ENCODE measurements at places on chromosomes 5 and 9.

- DNase-seq, result no peak
Measured at GRCh38 chr9:127245637-127246164, 18.9 kb upstream of the GARNL3 start.

- no peak for DNase-seq
Measured at GRCh38 chr9:86508208-86508903, 154.1 kb upstream of the TUT7 start.

- DNase-seq, result no peak
Measured at GRCh38 chr9:135381762-135382310, 97.7 kb upstream of the PPP1R26 start.

GRCh38 chr5:32217886-32218396, 43.8 kb upstream of the GOLPH3 start:
- DNase-seq, result no peak

GRCh38 chr9:33211695-33212393, 28.1 kb upstream of the SPINK4 start:
- DNase-seq, result no peak

DNA sequence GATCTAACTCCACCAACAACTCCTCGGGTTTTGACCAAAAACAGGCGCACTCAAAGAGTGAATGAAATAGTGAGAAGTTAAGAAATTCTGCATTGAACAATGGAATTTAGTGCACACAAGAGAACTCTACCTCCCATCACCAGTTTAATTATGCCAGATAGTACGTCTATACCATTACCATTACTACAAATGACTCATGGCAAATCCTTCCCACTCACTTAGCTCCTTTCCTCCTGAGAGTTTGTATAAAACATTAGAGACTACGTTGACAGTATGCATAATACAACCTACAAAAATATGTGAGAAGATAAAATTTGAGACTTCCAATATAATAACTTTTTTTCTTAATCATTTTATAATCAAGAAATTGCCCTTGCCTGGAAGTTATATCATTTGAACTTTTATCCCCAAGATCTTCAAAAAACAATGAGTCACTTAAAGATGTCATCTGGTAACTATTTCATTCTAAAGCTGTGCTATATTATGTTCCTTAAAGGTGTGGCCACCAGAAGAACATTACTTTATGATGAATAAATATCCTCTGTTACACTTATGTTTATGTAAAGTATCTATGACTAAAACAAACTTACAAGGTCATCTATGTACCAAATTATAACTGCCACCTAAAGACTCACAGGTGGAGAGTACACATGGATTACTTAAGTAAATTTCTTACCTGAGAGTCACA, 297.9 kb upstream of the PTGER4 start:
- no peak for DNase-seq

DNA sequence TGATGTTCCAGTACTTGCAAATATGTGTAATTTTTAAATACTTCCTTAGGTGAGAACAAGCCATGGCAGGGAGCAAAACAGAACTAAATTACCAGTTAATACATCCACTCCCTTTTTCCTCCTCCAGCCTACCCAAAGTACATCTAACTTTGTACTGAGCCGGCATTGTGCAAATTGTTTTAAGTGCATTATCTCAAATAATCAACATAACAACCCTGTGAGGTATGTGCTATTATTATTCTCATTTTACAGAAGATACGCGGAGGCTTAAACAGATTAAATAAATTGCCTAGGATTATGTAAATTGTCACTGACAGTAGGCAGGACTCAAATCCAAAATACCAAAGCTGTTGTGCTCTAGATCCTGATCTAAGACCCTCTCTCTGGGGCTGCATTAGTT, 55.5 kb upstream of the KLF4 start:
- DNase-seq, result no peak

GRCh38 chr5:94028001-94028400, 286.6 kb upstream of the POU5F2 start:
- no peak for DNase-seq

- DNase-seq, result no peak
Measured at GRCh38 chr9:37935096-37935495, 31.2 kb upstream of the SLC25A51 start.

GRCh38 chr9:72978744-72979143, 25.9 kb upstream of the ALDH1A1 start:
- DNase-seq, result no peak

DNA sequence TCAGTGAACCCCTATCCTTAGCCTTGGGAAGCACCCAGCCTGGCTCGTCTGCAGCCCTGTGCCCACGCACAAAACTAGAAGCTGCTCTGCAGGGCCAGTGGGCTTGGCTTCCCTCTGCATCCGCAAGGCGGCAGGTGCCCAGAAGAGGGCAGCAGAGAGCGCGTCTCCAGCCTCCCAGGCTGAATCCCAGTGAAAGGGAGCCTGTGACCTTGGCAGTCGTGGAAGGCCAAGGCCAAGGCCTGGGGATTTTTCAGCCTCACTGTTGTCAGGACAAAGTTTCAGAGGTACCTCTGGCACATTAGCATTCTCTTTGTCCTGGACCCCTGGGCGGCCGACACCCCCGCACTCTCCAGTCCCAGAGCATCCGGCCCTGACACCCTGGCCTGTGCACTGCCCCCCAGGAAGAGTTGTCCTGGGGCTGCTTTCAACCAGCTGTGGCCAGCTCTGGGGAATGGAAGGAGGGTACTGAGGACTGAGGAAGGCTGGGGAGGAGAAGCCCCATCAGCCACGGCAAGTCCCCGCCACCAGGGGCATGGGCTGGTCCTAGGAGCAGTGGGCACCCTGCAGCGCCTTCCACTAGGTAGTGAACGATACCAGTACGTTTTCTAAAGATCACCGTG, 63.6 kb upstream of the IL17B start:
- peak; percentile 55 for DNase-seq

- no peak for DNase-seq
Measured at GRCh38 chr9:2336055-2336454, 285.5 kb upstream of the VLDLR start.

DNA sequence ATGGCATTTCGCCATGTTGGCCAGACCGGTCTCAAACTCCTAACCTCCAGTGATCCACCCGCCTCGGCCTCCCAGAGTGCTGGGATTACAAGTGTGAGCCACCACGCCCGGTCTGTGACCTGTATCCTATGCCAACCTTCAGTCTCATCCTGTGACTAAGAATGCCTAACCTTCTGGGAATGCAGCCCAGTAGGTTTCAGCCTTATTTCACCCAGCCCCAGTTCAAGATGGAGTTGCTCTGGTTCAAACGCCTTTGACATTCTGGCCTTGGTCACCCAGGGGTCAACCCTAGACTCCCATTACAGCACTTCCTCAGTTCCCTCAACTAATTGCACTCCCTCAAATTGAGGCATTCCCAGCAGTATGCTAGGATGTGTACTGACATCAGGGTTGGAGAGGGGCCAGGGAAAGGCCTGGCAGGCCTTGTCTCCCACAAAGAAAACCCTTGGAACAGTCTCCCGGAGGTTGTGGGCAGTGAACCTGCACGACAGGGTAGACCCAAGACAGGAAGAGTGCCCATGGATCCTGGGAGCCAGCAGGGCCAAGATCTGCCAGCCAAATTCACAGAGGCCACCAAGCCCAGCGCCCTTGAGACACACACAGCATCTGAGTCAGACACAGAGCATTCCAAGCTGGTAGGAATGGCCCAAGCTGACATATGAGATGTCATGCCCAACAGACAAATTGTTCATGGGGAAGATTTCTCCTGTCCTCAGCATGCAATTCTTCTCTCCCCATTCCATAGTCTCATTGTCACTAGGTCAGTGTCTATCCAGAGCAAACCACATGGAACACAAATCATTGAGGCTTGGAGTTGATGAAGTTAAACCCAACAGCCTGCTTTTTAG, 24.9 kb upstream of the SMU1 start:
- DNase-seq, result no peak

DNA sequence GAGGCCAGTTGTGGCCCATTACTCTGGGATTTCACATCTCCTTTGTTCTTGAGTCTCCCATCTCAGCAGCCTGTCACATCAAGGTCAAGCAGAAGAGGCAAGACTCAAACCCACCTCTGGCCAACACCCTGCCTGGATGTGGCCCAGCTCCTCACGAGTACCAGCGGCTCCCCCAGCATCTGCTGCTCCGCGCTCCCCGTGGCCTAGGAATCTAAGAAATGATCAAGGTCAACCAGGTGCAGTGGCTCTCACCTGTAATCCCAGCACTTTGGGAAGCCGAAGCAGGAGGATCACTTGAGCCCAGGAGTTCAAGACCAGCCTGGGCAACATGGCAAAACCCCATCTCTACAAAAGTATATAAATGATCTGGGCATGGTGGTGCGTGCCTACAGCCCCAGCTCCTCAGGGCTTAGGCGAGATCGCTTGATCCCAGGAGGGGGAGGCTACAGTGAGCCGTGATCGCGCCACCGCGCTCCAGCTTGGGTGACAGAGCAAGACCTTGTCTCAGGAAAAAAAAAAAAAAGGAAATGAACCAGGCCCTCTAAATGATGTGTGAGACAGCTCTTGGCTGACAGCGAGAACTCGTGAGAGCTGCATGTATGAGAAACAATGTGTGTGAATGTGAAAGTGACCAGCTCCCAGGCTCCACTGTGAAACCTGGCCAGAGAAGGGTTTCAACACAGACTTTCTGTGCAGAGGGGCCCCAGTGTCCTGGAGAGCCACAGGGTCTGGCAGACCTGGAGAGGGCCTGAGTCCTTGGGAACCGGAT, 61.6 kb upstream of the ANGPTL2 start:
- peak; percentile 46 for DNase-seq

DNA sequence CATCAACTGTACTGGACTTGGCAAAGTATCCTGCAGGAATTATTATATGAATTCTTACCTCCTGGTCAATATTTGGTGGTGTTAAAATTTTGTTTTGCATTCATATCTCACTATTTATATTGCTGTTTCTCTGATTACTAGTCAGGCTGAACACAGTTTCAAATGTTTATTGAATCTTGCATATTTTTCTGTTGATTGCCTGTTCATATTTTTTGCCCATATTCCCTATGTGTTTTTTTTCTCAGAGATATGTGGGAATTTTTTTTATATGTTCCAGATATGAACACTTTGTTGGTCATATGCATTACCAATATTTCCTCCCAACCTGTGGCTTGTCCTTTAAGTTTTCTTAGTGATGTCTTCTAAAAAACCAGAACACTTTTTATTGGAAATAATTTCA, 148.9 kb upstream of the GRHPR start:
- DNase-seq, result no peak

DNA sequence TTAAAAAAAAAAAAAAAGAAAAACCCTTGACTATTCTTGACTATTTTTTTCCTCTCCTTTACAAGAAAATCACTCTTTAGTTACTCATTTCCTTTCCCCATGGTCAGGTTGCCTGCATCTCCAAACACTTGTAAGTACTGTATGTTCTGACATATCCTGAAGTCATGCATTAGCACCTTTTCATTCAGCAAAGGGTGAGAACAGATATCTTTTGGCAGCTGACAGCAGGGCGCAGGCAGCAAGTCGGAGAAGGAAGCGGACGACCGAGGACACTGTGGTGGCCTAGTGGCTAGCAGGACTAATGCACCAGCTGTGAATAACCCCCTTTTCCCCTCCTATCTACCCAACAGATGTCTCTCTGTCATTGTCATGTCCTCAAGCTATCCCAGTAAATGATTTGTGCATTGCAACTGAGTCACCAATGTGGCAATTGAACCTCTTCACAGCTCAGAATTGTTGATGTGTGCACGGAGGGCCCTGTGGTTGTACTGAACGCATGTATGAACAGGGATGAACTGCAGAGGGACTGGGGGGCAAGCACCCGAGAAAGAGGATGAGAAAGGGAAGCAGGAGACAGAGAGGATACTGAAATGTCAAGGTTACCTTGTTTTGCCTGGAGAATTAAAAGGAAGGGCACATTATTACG, 996.0 kb upstream of the ARRDC3 start:
- no peak for DNase-seq

- DNase-seq, result no peak
Measured at GRCh38 chr9:7227951-7228350, 470.2 kb downstream of the KDM4C start.

- DNase-seq, result no peak
Measured at GRCh38 chr9:23821375-23822181, 4.5 kb downstream of the ELAVL2 start.

DNA sequence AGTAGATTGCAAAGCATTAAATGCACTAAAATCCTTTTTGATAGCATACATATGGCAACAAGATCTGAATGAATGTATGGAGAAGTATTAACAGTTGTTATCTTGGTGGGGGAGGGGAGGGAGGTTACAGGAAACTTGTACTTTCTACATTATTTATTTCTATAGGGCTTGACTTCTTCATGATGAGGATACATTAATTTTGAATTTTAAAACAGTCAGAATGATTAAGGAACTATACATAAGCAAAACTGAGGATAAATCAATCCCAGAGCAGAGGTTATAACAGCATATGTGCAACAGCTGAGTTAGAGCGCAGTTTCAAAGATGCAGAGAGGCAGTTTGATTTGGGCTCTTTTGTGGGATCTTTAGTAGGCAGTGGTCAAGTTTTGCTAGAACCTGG, 23.9 kb upstream of the SMAD5 start:
- no peak for DNase-seq

DNA sequence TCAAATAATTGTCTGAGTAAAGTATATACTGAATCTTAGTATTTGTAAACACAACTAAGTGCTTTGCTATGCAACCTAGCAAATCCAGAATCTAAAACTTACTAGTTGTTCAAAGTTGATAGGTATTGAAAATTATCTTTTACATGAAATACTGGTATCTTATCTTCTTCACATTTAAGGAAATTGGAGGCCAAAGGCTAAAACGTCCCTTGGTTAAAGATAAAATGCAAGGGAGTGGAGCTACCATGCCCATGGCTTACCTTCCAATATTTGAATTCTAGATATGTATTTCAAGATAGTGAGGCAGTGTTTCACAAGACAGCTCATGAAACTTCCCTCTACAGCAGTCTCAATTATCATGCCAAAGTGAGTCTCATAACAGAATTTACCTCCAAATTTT, 373.5 kb downstream of the KIAA0825 start:
- no peak for DNase-seq

- no peak for DNase-seq
Measured at GRCh38 chr5:91417219-91417618, 34.1 kb upstream of the ARRDC3 start.

GRCh38 chr9:99023831-99024230, 80.1 kb downstream of the COL15A1 start:
- DNase-seq, result no peak

DNA sequence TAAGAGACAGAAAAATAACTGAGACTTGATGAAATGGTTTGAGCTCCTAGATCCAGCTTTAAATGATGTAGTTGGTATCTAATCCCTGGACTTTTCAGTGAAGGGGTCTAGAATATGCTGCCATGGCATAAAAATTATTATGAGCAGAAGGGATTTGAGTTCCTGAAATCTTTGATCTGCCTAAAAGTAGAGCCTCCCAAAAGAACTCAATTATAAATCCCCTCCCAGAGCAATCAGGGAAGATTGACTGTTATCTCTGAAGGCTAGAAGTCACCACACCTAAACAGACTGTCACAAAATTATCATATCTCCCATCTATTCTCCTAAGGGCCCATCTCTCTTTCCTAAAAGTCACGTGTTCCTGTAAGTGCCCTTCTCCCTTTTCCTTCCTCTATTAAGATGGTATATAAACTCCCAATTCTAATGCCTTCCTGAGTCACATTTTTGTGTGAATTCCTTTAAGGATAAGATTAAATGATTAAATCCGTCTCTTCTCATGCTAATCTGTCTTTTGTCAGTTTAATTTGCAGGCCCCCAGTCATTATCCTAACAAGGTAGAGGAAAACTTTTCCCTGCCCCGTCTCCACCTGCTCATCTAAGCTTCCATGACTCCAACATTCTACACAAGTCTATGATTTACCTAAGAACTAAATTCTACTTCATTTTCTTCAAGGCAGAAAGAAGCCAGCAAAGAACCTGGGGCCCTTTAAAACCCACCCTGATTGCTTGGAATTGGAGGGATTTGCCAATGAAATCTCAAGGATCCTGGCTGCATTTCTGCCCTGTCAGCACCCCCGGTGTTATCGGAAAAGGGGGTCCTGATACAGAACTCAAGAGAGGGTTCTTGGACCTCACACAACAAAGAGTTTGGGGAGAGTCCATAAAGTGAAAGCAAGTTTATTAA, 47.1 kb upstream of the PWWP2A start:
- no peak for DNase-seq

Data from GM06990 (cell line).